ENCODE measurements at places on chromosomes 12 and 14. TPM values are rescaled to one million over a fixed set of nuclear protein-coding genes. Genes with fewer than 3 reads are reported as not detected.
A peak's percentile ranks its signal among the peaks of the same experiment; 100 is the strongest.

DNA sequence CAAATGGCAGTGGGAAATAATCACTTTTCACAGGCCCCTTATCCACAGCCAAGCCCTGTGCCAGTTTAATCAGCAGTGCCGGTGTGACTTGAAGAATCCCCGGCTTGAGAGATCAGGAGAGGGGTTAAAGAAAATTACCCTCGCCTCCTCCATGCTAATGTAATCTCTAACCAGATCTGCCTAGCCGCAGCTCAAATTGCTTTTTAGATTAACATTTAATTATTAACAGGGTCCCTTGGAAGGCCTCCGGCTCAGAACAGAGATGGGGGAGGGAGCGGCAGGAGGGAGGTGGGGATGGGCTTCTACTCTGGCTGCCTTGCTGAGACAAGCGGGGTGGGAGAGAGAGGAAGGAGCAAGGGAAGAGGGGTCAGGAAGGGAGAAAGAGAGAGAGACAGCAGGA lies 24.0 kb downstream of the FAM222A start:
- no peak for DNase-seq

The CLEC2B gene
- total RNA-seq: 11.7 TPM

The GPRC5A gene
- total RNA-seq: 166 TPM

The RTL1 gene
- not detected for total RNA-seq

DNA sequence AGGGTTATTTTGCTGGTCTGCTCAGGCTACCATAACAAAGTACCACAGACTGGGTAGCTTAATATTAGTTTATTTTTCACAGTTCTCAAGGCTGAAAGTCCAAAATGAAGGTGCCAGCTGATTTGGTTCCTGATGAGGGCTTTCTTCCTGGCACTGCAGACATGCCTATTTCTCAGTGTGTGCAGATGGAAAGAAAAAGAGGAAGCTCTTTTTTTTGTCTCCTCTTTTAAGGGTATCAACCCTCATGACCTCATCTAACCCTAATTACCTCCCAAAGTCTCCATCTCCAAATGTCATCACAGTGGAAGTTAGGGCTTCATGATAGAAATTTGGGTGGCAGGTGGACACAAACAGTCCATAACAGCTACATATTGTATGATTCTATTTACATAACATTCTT lies 25.0 kb upstream of the POLR3B start:
- DNase-seq: no peak

The SYT1 gene
- total RNA-seq: 0.60 TPM

The IFNG-AS1 gene
- 7.1 TPM for total RNA-seq

- DNase-seq: no peak
Measured at GRCh38 chr12:28988325-28988704, 160.8 kb upstream of the FAR2 start.

- DNase-seq: peak; percentile 60
Measured at GRCh38 chr14:61894452-61895077, 132.3 kb downstream of the SNAPC1 start.

GRCh38 chr12:116916714-116917114 lies 6.0 kb downstream of the FBXW8 start:
- DNase-seq: peak; percentile 9

- DNase-seq: no peak
Measured at GRCh38 chr14:101241807-101242278, 319.5 kb upstream of the DIO3 start.

GRCh38 chr14:81427348-81428058 lies 27.4 kb upstream of the STON2 start:
- DNase-seq: peak; percentile 26

The SOX5 gene
- 9.8 TPM for total RNA-seq

DNA sequence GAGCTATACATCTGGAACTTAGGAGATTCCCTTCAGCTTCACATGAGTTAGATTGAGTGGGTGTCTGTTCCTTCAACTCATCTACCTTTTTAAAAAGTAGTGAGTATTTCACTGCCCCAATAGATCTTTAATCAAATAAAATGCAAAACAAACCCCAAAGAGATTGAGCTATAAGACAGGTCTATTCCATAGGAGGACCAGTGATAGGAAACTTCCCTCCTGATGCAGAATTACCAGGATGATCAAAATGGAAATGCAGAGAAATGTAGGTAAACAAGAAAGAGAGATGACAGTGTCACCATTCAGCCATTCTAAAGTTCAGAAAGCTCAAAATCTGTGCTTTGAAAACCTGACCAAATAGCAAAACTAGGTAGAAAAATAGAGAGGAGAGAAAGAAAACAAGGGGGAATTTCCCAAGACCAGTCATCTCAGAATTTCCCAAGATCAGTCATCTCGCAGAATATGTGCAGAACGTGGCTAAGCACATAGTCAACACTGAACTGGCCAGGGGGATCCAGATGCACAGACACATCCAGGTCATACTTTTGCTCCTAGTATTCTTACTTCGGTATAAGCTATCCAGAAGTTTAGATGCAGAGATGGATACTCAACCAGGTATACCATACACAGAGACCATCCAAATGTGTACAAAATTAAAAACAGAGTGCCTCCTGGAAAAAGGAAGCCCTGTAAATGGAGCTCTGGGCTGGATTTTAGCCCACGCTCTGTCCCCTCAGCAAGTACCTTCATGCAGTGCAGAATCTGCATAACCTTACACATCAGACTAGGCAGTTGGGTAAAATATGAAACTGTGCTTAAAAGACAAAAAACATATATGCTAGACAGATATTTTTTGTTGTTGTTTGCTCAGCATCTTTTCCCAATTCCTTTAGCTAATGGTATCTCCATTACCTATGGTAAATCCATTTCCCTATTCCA lies 27.4 kb downstream of the SLC41A2 start:
- no peak for DNase-seq

GRCh38 chr12:51883998-51884675 lies 3.8 kb upstream of the ANKRD33 start:
- DNase-seq: no peak

The NTF3 gene
- not detected for total RNA-seq

The OTX2 gene
- total RNA-seq: not detected

The ARHGDIB gene
- total RNA-seq: 47.8 TPM

The NEMP1 gene
- total RNA-seq: 4.1 TPM

The SLC7A8 gene
- 13.9 TPM for total RNA-seq
